ENCODE measurements at places on chromosomes 5 and 9. TPM values are rescaled to one million over a fixed set of nuclear protein-coding genes. Genes with fewer than 3 reads are reported as not detected.

DNA sequence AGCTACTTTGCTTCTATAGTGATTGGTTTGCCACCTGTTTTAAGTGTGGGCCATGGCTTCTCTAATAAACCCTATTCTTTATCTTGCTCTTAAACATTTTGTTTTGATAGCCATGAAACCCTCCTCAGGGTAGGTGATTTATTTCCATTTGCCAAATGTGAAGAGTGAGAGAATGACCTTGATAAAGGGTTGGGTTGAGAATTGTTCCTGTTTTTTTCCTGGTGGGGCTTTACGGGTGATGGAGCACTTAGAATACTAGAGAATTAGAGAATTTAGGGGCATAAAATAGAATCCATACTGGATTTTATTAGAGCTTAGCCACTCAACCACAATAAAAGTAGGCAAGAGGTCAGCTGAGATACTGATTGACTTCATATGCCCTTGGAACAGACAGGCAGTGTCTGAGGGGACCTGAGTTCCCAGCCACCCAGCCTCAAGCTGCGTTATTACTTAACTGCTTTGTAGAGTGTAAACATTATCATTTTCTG, 68.9 kb downstream of the COMMD10 start:
- DNase-seq, result no peak

- no peak for DNase-seq
These were observed 13.0 kb downstream of the C1QTNF2 start for GRCh38 chr5:160357394-160357793.

DNA sequence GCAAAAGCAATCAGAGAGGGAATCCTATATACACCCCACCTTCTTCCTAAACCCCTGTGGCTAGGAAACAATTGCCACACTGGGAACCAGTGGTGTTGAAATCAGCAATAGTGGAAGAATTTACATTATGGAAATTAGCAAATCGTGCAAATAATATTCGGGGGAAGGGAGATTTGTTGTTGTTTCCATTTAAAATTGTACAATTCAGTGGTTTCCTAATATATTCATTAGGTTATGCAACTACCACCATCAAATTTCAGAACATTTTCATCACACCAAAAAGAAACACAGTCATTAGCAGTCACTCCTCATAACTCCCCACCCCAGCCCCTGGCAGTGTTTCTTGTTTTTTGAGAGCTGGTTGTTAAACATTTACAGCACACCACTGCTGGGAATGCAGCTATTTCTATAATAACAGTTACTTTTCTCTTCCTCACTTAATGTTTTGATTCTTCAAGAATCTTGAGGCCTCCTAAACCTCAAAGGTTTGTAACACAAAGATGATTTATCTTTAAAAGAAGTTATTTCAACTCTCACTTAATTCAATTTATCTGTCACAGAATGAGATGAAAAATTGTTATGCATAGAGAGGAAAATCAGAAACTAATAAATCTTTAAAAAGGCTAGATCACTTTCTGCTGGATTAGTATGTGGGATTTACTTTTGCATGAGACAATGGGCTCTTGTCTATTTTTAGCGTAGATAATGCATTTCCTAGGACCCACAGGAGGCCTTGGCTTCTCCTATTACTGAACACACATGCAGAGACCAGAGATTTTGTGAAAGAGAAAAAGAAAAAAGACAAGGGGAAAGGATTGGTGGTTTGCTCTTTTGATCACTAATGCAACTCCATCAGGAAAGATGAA, 91.8 kb upstream of the DAPK1 start:
- DNase-seq, result no peak

Gene CCL27
- polyA plus RNA-seq, result not detected

Gene BICD2
- polyA plus RNA-seq, result 20.1 TPM

GRCh38 chr5:147532156-147532555, 22.3 kb upstream of the DPYSL3 start:
- no peak for DNase-seq

DNA sequence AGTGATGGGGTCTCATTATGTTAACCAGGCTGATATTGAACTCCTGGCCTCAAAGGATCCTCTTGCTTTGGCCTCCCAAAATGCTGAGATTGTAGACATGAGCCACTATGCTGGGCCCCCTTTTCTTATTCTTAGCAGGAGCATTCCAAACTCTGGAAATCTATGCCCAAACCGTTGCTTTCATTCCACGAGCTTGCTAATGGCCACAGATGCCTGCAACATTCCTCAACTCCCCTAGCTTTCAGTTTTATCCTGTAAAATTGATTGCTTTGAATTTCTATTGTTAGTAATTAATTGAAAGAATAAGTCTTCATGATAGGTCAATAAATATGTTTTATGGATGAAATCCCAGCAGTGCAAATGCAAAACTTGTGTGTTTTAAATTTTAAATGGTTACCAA, 564.8 kb upstream of the WWC1 start:
- DNase-seq, result no peak

Gene PDCD1LG2
- polyA plus RNA-seq, result not detected

Gene OR1J4
- not detected for polyA plus RNA-seq

DNA sequence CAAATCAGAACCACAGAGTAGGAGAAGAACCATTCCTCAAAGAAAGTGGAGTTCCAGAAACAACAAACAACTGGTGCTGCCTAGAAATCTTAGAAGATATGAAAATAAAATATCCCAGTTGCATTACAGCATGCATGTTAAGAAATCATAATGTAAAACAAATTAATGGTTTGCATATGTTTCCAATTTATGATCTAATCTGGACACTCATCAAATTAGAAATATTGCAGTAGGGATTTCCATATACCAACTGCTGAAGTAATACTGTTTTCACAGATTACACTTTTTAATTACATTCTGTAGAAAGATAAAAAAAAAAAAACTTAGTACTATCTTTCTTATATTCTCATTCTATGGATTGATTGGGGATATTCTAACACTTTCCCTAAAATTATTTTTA, 1034.6 kb upstream of the C9orf72 start:
- DNase-seq, result no peak

Gene BTNL8
- not detected for polyA plus RNA-seq
